ENCODE measurements at places on chromosomes 11 and 22.

- no peak for DNase-seq
Observed at GRCh38 chr11:504053-504993, 2.7 kb downstream of the RNH1 start.

GRCh38 chr11:9231848-9232177 is 33.3 kb downstream of the DENND5A start:
- DNase-seq: no peak

GRCh38 chr22:45996241-45997076 is 19.5 kb upstream of the WNT7B start:
- DNase-seq: no peak

DNA sequence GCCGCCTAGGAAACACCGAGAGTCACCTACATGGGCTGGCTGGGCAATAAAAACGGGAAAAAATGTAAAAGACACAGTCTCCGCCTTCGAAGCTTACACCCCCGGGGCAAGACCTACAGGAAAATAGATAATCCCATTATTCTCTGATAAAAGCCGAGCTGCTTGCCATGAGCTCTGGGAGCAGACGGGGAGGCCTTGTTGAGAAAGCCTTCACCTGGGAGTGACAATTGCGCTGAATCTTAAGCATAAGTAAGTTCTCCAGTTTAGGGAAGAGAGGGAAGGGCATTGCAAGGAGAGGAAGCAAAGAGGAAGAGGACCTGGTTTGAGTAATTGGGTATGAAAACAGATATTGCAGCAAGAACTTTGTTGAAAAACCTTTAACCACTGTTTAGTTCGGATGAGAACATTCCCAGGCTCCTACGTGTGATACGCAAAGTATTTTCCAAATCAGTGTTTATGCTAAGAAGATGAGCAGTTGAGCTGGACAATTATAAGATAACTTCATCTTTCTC is 813 bp upstream of the BTBD10 start:
- no peak for DNase-seq

DNA sequence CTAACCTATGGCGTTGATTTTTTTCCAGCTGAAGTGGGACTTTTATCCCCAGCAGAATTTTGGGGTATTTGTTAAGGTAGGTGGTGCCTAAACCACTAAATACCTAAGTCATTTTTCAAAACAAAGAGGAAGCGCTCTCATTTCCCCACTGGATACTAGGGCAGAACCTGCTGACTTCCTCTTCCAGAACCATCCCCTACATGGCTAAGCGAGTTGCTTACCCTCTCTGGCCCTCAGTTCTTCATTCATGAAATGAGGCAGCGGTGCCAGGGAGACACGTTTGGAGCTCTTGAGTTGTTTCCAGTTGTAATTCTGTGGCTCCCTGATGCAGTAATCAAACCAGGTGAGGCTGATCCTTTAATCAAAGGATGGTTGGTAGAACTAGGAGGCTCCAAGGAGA is 10.0 kb upstream of the MTMR3 start:
- DNase-seq: no peak

- DNase-seq: no peak
Observed at GRCh38 chr11:117931331-117931950, 2.2 kb upstream of the TMPRSS13 start.

DNA sequence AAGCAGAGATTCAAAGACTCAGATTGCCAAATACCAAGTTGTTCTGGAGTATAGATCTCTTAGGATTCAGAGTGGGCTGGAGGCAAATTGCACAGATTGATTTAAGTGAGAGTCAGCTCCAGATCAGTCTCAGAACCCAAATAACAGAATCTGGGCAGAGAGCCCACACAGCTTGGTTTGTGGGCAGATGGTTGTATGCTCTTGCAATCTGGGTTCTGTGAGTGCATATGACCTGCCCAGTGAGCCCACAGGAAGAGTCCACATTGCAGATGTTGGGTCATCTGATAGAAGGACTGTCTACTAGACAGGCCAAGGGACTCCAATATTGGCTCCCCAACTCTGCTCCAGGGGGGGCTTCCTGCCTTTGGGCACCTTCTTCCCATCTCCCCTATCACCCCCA is 65.9 kb downstream of the ADAMTS15 start:
- no peak for DNase-seq

DNA sequence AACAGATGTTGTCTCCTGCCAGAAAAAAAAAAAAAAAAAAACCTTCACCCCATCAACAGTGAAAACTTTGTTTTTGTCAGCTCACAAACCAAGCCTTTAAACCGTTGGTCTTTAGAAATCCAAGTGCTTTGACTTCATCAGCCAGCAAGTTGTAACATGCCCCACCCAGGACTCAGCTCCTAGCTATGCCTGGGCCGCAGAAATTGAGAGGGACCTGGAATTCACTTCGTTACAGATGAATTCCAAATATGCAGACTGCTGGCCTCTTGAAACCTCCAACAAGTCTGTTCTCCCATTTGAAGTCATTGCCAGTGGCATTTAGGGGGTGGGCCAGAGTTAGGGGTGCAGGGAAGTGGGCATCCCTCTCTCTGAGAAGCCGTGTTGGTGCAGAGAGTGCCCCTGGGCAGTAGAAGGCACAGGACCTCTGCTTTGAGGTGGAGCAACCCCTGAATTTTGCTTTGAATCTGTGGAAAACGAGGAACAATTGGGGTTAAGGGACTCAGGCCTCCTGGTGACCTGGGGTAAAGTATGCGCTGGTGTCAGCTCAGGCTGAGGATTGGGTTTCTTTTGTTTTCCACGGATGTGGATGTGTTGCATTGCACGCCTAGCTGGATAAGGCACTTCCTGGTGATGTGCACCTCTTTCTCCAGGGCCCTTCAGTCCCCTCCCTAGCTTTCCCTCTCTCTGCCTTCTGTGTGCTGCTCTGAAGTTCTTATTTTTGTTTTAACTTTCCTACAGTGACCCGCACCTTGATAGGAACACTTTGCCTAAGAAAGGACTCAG is 109.5 kb downstream of the DBX1 start:
- DNase-seq: no peak

DNA sequence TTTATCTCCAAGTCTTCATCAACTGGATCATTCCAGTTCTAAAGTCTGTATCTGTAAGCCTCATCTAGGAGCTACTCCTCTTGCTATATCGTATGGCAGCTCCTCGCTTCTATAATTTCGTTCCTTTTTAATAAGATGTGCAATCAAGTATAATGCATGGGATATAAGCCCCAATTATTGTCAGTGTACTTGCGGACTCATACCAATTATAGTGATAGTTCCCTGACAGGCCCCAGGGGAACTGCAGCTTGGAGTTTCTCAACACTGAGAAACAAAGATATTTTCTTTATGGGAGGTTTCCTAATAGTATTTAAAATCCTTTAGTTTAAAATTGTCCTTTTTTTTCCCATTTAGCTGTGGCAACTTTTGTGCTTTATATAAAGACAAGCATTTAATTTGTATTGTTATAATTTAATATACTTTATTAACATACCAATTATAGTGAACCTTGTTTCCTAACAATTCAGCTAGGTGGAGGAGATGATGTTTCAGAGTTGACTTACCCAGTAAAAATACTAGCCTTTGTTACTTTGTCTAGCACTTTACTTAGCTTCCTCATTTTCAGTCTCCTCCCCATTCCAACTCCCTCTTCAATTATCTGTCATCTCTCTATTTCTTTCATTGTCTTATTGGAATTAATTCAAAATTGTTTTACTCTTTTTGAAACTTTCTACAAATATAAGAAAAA is 25.3 kb upstream of the DDX17 start:
- DNase-seq: no peak

- DNase-seq: no peak
Observed at GRCh38 chr11:96303064-96303463, 39.9 kb downstream of the MAML2 start.

DNA sequence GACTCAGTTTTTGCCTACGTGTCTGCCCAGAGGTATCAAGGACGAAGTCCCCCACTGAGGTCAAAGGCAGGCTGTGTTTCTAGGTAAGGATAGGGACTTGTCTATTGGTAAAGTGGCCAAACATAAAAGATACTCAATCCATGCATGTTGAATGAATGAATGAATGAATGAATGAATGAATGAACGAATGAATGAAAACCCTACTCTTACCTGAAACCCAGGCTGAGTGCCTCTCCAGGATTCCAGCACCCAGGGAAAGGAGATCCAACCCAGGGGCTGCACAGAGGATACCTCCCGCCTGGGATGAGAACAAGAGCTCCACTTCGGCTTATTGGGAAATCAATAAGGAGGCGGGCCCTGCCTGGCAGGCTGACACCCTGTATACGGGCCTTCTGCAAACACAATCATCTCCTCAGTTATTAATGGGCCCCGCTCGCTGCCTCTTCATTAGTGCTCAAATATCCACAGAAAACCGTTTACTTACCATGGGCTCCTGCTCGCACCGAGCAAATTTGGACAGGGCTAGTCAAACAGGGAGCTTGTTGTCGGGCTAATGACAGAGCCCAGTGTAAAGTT is 177.4 kb downstream of the BUD13 start:
- no peak for DNase-seq

GRCh38 chr11:75850787-75851186 is 35.8 kb downstream of the UVRAG start:
- DNase-seq: no peak

DNA sequence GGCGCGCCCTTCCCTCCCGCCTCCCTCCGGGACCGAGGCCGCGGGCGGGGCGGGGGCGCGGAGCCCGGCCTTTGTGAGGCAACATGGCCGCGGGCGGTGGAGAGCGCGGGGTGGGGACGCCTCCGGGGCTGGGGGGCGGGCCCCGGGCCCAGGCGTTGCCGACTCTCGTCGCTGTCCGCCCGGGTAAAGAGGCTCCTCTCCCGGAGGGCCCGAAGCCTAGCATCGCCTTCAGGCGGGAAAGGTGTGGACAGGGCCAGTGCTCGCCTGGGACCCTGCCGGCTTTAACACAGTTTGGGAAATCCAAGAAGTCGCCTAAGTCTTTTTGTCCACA is 369 bp downstream of the DGCR8 start:
- DNase-seq: peak; percentile 69

- no peak for DNase-seq
Observed at GRCh38 chr11:73230931-73231330, 12.8 kb downstream of the P2RY2 start.

- no peak for DNase-seq
Observed at GRCh38 chr22:33579448-33580093, 340.7 kb downstream of the LARGE1 start.

DNA sequence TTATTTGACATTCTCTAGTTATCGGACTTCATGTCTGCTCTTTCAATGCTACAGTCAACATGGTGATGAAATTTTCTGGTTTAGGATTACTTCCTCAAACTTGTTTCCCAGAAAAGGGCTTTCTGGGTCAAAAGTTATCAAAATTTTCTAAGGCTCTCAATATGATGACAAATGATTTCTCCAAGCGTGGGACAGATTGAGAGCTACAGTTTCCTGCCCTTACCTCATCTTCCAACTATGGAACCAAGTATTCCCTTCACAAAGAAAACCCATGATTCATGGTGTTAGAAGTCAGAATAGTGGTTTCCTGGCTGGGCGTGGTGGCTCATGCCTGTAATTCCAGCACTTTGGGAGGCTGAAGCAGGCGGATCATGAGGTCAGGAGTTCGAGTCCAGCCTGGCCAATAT is 17.8 kb downstream of the MYO18B start:
- no peak for DNase-seq

GRCh38 chr11:31702966-31703365 is 108.2 kb downstream of the PAX6 start:
- no peak for DNase-seq

DNA sequence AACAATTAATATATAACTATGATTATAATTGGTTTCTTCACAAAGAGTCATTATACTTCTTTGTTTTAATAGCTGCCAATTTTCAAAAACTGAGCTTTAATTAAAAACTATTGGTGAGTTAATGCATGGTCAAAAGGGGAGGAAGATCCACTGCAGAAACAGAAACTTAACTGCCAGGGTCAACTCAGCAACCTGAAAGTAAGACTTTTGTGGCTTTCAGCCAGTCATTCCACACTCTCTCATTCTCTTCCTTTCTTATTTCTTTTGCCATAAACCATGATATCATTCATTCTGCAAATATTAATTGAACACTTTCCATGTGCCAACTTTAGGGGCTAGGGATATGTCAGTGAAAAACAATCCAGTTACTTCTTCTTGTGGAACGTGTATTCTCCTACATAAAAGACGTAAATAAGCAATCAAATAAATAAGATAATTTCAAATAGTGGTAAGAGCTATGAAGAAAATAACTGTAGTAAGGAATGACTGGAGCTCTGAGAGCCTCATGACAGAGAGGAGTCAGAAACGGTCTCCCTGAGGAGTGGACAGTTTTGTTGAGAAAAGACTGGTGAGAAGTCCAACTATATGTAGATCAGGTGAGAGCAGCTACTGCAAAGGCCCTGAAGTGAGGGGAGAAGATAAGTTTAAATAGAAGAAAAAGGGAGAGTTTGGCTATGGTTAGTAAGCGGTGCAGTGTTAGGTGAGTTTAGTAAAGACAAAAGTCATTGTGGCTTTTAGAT is 130.5 kb downstream of the GRIA4 start:
- DNase-seq: no peak

DNA sequence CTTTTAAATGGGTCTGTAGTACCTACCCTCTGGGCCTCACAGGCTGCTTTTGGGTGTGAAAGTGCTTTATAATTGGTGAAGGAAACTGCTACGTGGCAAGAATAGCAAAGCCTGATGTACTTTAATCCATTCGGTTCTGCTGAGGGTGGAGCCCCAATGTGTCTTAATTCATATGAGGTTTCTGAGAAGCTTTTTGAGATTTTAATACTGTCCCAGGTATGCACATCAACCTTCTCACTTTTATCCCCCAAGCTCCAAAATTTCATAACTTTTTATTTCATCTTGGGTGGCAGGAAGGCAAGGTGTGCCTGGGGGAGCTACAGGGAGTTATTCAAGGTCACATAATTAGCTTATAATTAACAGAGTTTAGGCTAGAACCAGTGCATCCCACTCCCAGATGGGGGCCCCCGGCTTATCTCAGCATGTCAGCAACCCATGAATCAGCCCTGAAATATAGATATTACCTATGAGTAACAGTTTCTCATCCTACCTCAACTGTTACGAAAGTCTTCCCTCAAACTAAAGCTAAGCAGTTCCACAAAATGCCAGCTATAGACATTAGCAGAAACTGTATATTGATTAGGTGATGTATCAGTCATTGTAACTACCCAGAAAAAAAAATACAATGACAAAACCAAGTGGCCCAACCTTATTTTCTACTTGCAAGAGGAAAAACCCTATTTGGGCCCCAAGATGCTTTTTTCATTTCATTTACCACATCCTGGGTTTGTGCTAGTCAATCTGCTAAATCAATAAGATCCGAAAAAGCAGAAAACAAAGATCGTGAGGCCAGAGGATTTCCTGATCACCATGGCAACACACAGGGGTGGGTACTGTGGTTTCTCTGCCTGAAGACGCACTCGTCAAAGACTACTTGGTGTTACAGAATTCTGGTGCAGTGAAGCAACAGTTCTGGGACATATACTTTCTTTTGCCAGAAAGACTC is 26.7 kb downstream of the CD44 start:
- DNase-seq: peak; percentile 88

- DNase-seq: no peak
Observed at GRCh38 chr22:24514241-24515026, 19.3 kb downstream of the UPB1 start.

- DNase-seq: no peak
Observed at GRCh38 chr11:15845261-15845660, 511.1 kb downstream of the SOX6 start.

GRCh38 chr11:70448983-70449567 is 50.7 kb downstream of the CTTN start:
- no peak for DNase-seq

All from stimulated activated naive CD4-positive, alpha-beta T cell (primary cell).